ENCODE measurements at places on chromosomes 12 and 14.

DNA sequence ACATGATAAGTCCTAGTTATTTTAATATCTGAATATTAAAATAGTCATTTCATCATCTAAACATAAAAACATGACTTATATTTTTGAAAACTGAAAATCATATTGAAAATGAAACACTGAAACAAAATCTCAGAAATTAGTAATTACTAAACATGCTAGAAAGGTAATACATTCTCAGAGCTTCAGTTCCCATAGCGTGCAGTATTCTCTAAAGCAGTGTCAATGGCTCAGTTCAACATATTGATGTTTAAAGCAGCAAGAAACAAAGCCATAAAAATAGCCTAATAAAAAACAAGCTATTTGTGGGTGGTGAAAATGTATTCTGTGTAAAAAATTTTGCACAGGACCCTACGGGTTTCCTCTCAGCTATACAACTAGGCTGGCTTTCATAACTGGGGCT, 1337.4 kb downstream of the FSCB start:
- no peak for DNase-seq

DNA sequence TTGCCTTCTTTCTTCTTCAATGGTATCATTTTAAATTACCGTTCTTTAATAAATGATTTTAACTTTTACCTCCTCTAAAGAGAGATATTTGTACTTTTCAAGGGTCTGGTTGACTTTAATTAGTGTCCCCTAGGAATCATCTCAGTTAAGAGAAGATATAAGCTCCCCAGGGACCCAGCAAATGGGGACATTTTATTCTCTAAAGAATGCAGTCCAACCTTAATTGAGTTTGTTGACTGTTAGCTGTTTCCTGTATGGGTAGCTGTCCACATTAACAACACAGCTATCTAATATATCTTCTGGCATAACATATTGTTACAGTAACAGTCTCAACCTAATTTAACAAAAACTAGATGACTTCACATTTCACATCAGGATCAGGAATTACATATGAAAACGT, 241.6 kb upstream of the NPAS3 start:
- DNase-seq = no peak

- DNase-seq = no peak
Observed at GRCh38 chr12:95994476-95994875, 1.7 kb downstream of the HAL start.

DNA sequence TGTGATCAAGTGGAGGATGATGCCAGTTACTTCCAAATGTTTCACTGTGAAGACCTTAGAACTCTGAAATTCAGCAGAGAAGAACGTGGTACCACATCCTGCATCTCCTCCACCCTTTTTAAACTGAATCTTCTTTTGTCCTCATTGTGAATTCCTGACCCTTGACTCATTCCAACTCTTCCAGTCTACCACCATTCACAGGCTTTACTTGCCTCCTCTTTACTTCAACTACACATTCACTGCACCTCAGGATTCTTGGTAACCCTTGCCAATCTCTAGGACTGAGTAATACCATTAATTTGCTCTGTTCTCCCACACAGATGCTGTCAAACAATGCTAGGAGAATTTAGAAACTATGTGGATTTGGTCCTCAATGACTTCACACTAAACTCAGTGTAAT, 37.3 kb downstream of the PPP1R12A start:
- DNase-seq = peak; percentile 83

GRCh38 chr12:24719293-24719721, 229.6 kb downstream of the BCAT1 start:
- no peak for DNase-seq

GRCh38 chr12:13530966-13531365, 334.4 kb downstream of the EMP1 start:
- no peak for DNase-seq

DNA sequence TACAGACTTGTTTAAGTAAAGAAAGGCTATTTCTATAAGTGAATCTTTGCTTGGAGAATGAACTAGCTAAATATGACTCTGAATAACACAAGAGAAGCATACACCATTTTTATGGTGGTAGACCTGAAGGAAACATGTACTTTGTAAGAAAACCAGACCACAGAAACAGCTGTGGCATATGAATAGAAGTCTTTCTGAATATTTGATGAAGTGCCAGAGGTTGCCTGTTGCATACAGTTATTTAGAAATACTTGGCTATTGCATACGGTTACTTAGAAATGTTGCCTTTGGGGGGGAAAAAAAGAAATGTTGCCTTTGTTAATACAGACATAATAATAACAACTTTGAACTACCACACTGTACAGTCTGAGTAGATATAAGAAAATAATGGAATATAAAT, 16.8 kb upstream of the LEMD3 start:
- no peak for DNase-seq

- no peak for DNase-seq
Observed at GRCh38 chr12:112140728-112141127, 15.4 kb downstream of the TRAFD1 start.

GRCh38 chr12:79424109-79424721, 266.5 kb downstream of the PAWR start:
- peak; percentile 61 for DNase-seq

- DNase-seq = no peak
Observed at GRCh38 chr12:94862421-94862820, 141.1 kb downstream of the NDUFA12 start.

GRCh38 chr14:76917158-76917596, 91.0 kb downstream of the LRRC74A start:
- DNase-seq = peak; percentile 72

DNA sequence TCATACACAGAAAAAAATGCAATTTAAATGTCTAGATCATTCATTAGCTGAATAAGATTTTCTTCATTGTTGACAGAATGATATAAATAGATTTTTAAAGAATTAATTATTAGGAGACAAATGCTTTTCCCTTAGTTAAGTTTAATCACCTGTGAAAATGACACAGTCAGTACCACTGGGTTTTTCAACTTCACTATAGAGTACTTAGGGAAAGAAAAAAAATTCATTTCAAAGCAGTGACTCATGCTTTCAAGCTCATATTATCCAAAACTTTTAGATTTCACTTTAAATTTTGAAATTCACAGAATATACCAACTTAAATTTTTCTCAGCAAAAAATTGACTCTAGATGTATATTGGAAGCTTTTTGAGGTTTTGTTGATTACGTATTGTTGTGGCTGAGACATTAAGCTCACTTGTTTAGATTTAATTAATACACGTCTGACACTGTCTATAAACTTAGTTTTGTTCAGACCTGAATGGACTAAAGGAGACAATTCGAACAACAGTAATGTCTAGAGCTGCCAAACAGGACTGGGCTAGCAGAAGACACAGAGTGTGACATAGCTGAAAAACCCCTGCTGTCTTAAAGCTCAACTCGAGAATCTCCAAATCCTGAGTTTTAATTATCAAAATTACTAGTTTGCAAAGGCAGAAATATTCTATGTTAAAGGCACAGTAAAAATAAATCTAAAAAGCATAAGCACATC, 1.6 kb downstream of the MGAT4C start:
- DNase-seq = no peak

DNA sequence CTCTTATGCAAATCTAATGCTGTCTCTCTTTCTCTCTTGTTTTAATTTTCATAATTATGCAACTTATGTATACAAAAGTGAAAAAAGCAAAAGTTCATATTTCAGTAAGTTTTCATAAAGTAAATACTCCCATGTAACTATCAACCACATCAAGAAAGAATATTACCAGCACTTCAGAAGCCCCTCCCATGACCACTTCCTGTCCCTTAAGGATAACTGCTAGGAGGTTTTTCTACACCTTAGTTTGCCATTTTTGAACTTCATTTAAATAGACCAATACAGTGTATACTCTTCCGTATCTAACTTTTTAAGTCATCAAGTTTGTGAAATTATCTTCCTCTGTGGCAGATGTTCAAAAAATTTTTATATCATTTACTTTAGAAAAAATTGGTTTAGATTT, 547 bp upstream of the OR4K15 start:
- no peak for DNase-seq

DNA sequence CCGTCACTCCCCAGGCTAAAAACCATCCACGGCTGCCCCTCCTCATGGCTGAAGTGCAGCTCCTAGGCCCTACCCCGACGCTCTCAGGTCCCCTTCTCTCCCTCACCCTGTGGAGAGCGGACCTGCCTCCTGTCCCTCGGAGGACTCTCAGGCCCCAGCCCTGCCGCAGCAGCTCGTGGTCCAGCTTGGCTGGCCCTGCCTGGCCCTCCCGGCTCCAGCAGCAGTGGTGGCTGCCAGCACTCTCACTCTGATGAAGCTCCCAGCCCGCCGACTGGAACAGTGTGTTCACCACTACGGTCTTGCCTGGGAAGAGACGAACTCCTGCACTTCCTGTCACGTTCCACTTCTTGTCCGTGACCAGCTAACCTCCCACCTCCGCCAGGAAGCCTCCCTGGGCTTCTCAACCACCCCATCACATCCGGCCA, 11.1 kb downstream of the BAG5 start:
- DNase-seq = no peak

DNA sequence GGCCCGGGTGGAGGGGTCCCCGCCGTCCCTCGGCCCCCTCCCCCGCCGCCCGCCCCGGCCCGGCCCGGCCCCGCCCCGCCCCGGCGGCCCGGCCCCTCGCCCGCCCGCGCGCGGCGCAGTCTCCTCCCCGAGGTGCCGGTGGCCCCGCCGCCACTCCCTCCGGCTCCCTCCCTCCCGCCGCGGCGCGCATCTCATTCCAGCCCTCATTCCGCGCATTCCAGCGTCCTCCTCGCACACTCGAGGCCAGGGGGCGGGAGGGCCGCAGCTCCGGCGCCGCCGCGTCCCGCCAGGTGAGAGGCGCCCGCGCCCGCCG, at the start of gene TEAD4:
TEAD4 (plus strand) TSS at position 206 of the 313 bp plus-strand sequence.
- peak; percentile 97 for DNase-seq

- DNase-seq = no peak
Observed at GRCh38 chr12:110775997-110776396, 33.3 kb upstream of the PPP1CC start.

DNA sequence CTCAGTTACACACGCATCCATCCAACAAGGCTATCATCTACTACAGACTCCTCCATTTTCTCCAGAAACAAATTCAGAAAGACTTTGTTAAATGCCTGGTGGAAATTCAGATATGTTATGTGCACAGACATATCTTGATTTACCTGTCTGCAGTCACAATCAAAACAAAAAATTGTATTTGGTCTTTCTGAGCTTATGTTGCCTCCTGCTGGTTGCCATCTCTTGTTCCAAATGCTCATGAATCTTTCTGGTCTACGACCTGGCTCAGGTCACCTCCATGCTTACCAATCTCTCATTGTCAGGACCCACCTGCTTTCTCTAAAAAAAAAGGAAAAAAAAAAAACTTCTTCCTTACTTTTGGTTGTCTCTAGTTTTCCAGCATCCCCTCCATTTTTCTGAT, 169.2 kb upstream of the PLXNC1 start:
- no peak for DNase-seq

GRCh38 chr12:11717519-11717961, 68.1 kb downstream of the ETV6 start:
- no peak for DNase-seq

DNA sequence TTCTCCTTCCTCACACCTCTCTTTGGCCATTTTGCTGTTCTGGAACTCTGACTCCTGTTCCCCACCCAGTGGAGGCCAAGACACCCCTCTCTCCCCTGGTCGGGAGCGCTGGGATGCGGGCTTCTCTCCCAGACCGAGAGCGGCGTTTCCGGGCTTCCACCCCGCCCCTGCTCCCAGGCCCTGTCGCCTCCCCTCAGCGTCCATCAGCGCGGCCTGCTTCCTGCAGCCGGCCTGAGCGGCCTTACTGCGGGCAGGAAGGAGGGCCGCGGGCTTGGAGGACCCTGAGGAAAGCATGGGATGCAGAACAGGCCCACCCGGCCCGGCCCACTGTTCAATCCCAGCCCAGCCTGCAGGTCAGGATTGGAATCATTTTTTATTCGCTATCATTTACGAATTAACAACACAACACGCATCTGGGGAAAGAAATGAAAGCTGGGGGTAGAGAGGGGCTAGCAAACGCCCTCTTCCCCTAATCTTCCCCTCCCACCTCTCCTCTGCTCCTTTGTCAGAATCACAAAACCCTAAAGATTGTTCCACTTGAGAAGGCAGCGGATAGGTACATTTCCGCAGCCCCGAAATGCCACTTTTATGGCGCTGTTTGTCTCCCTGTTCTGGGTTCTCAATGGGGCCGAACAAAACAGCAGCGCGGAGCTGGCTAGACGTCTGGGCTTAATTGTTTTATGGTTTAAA, 3.8 kb upstream of the HOXC8 start:
- peak; percentile 71 for DNase-seq

GRCh38 chr14:22602862-22603261, 4.8 kb downstream of the ABHD4 start:
- DNase-seq = no peak

DNA sequence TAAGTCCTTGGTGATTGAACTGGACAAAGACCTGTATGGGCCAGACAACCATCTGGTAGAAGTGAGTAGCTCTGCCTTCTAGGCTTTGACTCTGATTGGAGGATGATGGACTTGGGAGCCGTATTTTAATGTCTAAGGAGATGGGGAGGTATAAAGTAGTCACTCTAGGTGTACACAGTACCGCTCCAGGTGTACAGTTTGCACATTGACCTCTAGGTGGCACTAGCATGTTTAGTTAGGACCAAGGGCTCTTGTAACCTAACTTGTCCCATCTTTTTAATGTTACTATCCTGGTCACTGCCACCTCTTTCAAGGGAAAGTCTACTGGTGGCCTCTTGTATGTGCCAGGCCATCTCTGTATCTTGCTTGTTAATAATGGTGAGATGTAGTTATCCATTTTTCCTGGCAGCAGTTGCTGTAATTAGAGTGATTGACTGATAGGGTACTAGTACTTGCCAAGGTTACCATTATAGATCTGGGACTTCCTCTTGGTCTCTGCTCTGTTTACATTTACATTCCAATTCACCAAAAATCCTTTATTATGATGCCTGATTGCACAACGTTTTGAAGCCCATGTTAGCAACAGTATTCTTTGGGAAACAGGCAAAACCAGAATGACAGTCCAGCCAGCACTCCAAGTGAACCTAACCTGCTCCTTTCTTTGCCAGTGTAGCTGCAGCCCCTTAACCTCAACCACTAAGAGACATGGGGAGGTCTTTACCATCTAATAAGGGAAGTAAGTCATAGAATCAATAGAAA, 3.6 kb downstream of the SMARCD1 start:
- peak; percentile 48 for DNase-seq

GRCh38 chr12:122872815-122873361, 23.0 kb downstream of the VPS37B start:
- DNase-seq = no peak

DNA sequence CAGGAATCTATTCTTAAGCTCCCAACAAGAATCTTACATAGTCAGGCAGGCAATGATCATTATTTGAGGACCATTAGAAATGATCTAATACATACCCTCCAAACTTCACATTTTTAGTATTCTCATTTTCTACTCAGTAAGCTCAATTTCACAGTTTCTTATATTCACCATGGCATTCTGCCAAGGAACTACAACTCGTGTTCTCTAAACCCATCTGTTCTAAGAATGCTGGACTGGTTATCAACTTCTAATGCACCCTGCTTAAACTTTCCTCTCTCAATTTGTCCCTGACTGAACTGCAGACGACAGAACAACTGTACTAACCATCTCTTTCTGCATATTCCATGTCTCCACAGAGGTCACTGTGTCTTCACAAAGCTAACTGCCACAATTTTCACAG, 58.6 kb downstream of the GXYLT1 start:
- DNase-seq = no peak

- no peak for DNase-seq
Observed at GRCh38 chr12:51547606-51548005, 43.4 kb upstream of the SCN8A start.
